Skeletal muscle cell (primary cell): ENCODE measurements at places on chromosomes 6 and 20.
A peak's percentile ranks its signal among the peaks of the same experiment; 100 is the strongest.

GRCh38 chr6:90356012-90356421, 59.4 kb upstream of the BACH2 start:
- no peak for DNase-seq

- DNase-seq = no peak
Measured at GRCh38 chr6:105043979-105044378, 87.1 kb downstream of the LIN28B start.

DNA sequence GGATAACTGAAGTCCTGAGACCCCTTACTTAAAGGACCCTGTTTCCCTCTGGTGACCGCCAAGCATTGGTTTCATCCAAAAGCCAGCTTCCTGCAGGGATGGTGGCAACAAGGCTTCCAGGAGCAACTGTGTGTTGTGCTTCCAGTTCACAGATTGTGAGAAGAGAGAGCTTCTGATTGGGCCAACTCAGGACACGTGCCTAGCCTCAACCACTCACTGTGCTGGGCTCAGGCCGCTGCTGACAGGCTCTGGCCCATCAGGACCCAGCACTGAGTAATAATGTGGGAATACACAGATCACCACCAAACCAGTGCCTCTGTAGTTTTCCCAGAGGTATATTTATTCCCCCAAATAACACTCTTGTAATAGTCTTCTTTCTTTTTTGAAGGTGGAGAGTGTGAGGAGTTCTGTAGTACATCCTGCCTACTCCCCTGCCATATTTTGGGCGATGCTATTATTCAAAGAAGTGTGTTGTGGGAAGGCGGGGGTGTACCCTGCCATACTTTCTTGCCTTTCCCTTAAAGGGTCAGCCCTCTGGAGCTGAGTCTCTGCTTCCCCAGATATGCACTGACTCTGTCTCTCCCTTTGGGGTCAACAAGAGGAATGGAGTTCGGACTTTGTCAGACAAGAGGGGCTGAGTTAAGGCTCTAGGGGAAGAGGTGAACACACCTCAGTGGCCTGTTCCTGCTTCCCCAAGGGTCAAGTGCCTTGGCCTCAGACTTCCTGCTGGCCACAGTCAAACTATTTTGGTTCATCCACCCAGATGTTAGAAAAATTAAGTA, 23.2 kb downstream of the PPP1R16B start:
- no peak for DNase-seq

DNA sequence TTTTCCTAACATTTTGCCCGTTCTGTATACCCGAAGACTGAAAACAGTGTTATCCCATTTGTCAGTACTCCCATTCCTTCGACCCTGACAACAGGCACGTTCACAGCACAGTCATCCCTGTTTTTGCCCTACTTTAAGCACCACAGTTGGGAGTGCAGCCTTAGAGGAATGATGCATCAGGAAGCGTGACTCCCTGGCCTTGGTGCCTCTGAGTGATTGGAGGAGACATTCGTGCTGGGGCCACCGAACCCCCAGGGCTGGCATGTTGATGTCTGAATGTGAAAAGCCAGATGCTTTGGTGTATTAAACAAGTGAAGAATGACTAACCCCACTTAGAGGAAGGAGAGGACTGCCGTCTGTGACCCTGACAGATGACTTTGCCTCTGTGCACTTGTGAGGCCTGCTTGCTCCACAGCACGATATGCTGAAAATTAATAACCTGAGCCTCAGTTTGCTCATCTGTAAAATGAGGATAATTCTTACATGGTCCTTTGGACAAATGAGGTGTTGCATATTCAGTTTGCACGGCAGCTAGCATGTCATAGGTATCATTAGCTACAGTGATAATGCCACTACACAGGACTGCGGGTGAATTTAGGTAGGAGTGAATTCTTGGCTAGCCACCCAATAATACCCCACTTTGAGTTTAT, 36.0 kb downstream of the STK35 start:
- DNase-seq = peak; percentile 64

- no peak for DNase-seq
Measured at GRCh38 chr20:41173791-41174341, 36.5 kb downstream of the PLCG1 start.

DNA sequence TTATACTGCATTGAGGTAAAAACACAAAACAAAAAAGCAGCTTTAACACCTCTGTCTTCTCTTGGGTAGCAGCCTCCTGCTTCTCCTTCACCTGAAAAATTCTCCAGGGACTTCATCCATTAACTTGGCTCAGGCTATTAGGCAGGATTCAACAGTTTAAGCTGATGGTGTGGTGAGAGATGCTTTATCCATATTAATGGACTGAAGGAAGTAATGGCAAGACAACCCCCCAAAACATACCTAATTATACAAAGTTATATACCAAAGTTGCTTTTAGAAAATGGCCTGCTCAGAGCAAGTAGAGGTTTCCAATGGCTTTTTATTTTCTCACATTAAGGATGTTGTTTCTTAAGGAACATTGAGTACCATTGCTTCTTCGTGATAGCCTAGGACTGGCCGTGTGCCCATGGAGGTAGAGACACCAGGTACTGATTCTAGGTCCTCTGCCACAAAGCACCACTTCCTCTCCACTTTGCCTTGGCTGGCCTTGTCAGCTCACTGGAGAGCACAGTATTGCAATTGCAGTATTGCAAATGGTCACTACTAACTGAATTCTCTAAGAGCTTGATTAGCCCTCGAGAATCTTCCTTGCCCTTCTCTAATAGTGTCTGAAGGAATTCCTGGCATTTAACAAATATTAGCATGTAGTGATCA, 7.3 kb downstream of the EDN1 start:
- DNase-seq = no peak

DNA sequence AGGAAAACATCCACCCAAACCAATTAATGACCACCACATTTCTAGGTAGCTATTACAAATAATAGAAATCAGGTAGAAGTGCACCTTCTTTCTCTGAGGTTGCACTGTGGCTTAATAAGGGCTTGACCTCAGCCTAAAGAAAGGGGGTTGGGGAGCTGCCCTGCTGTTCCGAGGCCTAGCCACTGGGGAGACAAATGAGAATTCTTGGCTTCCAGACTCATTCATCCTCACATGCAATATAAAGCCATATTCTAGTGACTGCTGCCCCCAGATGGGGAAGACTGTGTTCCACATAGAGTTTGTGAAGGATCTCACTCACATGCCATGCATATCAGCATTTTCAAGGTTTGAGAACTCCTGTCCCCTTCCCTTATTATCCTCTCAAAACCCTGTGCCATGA, 22.9 kb downstream of the SAYSD1 start:
- DNase-seq = no peak

GRCh38 chr6:21785164-21785563, 191.6 kb downstream of the SOX4 start:
- DNase-seq = no peak

GRCh38 chr6:170284126-170284773, 6.6 kb downstream of the DLL1 start:
- DNase-seq = no peak

- no peak for DNase-seq
Measured at GRCh38 chr6:101980924-101981323, 587.4 kb downstream of the GRIK2 start.

GRCh38 chr6:166898910-166899309, 57.4 kb downstream of the RNASET2 start:
- DNase-seq = no peak

DNA sequence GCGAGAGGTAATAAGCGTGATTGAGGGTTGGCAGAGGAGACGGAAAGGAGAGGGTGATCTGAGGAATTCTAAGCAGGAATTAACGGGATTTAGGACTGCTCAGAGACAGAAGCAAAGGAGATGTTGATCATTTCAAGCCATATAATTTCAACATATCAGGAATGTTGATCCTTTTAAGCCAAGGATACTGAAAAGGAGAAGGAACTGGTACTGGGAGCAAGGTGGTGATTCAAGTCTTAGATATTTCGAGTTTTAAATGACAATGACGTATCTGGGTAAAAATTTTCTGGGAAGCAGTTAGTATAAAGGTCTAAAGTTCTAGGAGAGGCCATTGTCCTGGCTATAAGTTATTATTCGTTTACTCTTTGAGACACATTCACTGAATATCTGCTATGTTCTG, 91.3 kb upstream of the OGFRL1 start:
- no peak for DNase-seq

DNA sequence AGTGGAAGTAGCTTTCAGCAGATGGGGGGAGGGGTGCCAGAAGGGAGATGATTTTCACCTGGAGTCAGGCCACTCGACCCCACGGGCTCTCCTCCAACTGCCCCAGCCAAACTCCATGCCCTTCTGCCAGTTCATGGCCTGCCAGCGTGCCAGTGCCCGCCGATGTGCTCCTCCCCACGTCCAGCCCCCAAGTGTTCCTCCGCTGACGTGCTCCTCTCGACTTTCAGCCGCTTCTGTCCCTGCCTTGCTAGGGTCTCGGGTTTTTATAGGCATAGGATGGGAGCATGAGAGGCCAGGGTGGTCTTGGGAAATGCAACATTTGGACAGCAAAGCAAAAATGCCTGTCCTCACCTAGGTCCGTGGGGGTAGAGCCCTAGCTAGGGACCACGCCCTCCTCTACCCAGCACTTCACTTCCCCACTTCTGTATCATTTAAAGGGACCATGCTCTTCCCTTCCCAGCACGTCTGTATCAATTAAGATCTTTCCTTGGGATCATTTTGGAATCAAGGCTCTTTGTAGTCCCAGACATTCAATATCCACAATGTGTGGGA, 54.4 kb downstream of the PRND start:
- DNase-seq = no peak

GRCh38 chr6:156747715-156748114, 29.5 kb upstream of the ARID1B start:
- DNase-seq = no peak

DNA sequence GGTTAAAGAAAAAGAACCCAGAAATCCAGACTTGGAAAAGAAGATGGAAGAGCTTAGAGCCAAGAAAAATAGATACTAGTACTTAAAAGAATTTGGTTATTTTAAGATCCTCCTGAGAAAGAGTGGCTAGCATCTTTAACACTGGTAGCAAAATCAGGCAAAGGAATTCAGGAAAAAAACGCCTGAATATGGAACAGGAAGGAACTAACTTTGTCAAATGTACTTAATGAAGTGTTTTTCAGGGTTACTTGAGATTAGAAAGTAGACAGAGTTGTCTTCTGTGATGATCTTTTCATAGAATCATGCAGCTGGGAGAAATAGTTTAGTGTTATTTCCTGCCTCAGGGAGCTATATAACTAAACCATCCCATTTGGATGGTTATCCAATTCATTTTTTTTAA, 50.8 kb upstream of the SASH1 start:
- no peak for DNase-seq

DNA sequence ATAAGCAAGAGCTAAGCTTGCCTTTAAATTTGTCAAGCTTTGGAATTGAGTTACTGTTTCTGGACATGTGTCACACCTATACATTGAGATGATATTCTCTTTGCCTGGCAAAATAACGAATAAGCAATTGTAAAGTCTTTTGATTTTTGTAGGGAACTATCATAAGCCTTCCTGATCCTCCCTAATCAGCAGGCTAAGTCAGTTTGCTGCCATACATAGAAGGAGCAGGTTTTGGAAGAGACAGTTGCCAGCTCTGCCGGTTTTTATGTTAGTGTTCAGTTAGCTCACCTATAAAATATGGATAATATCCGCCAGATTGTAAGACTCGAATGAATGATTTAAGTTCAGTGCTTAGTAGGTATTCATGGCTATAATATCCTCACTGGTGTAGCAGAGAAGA, 34.4 kb upstream of the BCAS1 start:
- no peak for DNase-seq

GRCh38 chr6:41214559-41215238, 13.4 kb upstream of the TREML4 start:
- DNase-seq = no peak

DNA sequence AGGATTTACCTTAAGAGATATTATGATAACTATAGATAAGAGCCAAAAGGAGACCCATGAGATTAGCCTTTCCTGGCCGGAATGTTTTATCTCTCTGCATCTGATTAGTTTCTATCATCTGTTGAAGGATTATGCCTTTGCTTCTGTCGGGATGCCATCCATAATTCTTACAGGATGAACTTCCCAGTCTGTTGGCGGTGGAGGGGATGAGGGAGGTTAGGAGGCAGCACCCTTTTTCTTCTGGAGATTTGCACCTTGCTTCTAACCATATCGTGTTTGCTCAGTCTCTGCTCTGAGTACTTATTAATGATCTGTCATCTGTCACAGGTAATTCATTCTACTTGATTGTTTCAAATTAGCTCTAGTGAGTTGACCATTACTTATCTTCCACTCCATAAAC, 292.1 kb downstream of the KHDC1L start:
- DNase-seq = no peak

- no peak for DNase-seq
Measured at GRCh38 chr20:53865901-53866793, 204.2 kb downstream of the BCAS1 start.

DNA sequence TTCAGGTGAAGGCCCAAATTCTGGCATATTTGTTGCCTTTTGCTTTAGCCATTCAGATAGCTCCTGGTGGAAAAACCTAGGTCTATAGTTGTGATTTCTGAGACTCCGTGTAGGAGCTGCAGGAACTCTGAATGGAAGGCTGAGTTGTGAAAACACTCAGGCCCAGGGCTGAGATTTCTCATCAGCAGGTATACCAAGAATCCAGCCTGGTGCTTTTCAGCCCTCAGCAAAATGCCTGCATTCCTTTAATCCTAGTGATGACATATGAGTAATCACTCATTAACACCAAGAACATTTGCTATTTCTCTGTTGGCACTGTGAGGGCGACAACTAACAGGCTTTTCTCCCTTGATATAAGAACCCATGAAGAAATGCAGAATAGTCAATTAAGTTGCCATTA, 546.1 kb upstream of the MAN1A1 start:
- DNase-seq = no peak

DNA sequence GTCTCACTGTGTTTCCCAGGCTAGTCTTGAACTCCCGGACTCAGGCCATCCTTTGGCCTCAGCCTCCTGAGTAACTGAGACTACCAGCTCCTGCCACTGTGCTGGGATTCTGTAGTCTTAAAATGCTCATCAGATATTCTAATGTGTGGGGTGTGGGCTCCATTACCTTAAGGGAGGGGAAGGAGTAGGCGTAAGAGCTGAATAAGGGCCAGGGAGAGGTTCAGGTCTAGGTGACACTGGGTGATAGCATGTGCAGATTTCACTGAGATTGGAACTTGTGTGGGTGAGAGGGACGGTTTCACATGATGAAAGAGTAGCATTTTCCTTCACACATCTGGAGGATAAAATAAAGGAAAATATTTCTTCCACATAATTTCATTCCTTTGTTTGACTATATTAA, 8.5 kb downstream of the AKAP12 start:
- DNase-seq = no peak

DNA sequence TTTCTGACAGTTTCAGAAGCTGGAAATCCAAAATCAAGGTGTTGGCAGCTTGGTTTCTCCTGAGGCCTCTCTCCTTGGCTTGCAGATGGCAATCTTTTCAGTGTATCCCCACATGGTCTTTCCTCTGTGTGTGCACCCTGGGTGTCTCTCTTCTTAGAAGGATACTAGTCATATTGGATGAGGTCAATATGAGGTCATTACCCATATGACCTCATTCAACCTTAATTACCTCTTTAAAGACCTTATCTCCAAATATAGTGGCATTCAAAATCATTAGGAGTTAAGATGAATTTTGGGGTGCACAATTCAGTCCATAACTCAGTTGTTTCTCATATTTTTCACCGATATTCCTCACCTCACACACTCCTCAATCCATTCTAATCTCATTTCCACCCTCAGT, 92.4 kb upstream of the TGM3 start:
- no peak for DNase-seq
